ENCODE measurements at places on chromosomes 11 and 22.

GRCh38 chr22:44997060-44997459 is 12.7 kb downstream of the PHF21B start:
- no peak for DNase-seq

DNA sequence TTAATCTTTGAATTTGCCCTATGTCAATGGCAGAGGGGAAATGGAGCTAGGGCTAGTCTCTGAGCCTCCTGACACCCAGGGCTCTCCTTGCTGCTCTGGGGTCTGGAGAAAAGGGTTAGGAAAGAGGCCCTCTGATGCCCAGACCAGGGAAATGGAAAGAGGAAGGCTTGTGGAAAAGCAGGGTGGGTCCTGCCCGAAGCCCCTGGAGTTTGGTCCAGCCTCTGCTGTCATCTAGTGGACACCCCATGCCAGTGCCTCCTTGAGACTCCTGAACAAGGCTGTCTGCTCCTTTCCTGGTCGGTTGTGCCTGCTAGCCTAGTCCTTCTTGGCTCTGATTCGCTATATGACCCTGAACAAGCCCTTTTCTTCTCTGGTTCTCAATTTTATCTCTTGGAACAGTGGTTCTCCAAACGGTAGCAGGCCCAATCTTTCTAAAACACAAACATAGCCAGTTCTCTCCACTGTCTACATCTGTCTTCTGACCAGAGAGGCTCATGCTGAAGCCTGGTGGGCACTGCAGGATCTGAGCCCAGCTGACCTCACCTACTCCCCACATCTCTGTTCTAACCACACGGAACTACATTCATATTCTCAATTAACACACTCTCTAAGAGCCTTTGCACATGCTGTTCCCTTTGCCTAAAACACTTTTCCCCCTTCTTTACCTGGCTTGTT is 8.8 kb upstream of the PLA2G3 start:
- DNase-seq, result peak; percentile 81

- DNase-seq, result no peak
Measured at GRCh38 chr11:120714438-120714837, 202.9 kb downstream of the GRIK4 start.

- peak; percentile 96 for DNase-seq
Measured at GRCh38 chr11:66855574-66856495, 1.0 kb upstream of the LRFN4 start.

DNA sequence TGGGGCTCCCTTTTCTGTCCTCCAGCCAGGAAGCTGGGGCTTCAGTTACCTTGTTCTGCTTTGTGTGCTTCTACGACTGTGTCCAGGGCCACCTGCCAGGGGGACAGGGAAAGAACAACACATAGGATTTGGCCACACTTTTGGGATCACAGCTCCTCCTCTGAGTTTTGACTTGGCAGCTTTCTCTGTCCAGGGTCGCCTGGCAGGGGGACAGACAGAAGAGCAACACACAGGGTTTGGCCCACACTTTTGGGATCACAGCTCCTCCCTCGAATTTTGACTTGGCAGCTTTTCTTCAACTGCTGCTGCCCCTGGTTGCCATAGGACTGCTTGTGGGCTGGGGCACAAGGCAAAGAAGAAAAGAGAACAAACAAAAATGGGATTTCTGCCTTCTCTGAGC is 19.1 kb downstream of the INCENP start:
- DNase-seq, result no peak

DNA sequence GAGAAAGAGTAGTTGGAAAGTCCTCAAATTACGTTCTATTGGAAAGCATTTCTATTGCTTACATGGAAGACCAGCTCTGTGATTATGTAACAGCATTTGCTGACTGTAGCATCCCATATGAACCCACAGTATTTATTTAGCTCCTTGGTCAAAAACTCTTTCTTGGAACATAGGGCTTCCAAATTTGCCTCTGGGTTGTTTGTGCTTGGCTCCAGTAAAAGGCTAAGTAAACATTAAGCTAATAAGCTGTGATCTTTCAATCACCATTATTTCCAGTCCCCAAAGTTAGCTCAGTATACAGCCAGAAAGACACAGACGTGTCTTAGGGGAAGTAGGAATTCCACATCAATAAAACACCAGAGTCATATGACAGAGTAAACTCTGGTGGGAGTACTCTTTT is 668.8 kb downstream of the DLG2 start:
- no peak for DNase-seq

GRCh38 chr11:130216221-130216550 is 56.6 kb downstream of the ST14 start:
- no peak for DNase-seq

GRCh38 chr11:64542172-64543125 is 48.6 kb upstream of the SLC22A12 start:
- DNase-seq, result no peak

GRCh38 chr11:82560836-82561235 is 172.8 kb downstream of the FAM181B start:
- no peak for DNase-seq

GRCh38 chr11:27095059-27095458 is 54.4 kb downstream of the BBOX1 start:
- DNase-seq, result no peak

- no peak for DNase-seq
Measured at GRCh38 chr11:105392556-105392955, 217.3 kb upstream of the GRIA4 start.

DNA sequence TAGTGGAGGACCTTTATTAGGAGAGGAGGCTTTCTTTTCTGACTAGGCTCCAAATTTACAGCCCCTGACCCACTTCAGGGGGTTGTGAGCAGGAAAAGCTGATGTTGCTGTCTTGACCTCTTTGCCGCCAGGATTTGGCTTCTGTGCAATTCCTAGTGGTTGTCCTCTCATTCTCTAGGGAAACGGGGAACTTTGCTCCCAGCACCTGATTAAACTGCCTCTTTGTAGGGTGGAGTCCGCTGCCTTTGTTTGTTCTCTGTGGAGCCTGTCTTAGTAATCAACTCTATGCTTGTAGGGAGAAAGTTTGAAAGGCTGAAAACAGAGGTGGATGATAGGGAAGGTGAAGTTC is 16.3 kb downstream of the CTNND1 start:
- no peak for DNase-seq

DNA sequence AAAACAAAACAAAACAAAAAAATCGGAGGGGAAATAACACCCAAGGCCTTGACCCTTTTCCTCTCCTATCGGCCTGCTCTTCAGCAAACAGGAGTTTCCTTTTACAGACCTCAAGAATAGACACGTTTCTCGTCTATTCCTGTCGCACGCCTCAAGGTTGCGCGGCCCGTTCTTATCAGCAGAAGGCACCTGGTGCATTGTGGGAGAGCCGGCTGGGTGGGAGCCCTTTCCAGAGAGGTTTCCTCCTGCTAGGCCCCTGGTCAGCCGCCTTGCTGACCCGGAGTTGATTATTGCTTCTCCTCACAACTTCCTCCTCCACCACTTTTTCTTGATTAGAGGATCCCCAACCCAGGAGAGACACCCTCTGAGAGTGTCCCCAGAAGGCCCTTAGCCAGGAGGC is 497.3 kb downstream of the MIAT start:
- no peak for DNase-seq

- peak; percentile 50 for DNase-seq
Measured at GRCh38 chr11:102676084-102676483, 29.5 kb downstream of the MMP27 start.

- DNase-seq, result no peak
Measured at GRCh38 chr11:88359541-88359940, 22.0 kb upstream of the CTSC start.

GRCh38 chr11:87529486-87529885 is 491.8 kb downstream of the TMEM135 start:
- DNase-seq, result no peak

GRCh38 chr22:21070690-21071615 is 25.2 kb downstream of the LRRC74B start:
- no peak for DNase-seq

DNA sequence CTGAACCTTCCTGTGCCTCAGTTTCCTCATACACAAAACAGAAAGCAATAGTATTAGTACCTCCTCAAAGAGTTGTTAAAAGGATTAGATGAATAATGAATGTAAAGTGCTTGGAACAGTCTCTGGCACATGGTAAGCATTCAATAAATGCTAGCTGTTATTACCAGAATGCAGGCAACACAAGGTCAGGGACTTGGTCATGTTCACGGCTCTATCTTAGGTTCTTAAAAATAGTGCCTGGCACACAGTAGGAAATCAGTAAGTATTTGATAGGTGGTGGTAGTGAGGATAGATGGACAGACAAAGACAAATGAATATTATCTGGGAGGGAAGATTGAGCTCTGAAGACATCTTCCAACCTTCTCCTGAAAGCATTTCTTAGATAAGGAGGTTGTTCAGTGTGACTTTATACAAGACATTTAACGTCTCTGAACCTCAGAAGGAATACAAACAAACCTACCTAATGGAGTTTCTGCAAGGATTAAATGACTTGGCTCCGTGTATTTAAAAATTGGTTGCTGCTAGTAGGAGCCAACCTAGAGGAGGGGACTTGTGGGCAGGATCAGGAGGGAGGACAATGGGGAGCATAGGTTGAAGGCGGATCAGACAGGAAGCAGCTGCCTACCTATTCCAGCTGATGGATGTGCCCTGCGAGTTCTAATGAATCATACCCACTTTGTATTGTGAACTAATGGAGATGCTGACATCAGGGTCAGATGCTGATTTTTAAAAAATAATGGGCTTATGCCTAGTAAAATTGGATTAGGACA is 94.1 kb downstream of the DBX1 start:
- DNase-seq, result no peak

DNA sequence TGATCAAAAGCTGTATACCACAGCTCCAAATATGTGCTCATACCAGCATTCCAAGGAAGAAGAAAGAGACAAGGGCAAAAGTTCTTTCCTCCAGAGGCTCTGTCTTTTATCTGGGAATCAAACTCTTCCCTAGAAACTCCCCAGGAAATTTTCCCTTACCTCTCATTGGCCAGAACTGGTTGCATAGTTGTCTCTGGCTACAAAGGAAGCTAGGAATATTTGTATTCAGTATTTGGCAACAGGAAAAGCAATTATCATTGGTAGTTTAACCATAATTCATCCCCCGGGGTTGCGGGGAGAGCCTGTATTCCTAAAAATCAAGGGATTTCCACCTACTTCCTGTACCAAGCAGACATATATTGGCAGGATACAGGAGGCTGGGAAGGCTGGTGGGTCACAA is 10.5 kb upstream of the ZFTA start:
- peak; percentile 6 for DNase-seq

DNA sequence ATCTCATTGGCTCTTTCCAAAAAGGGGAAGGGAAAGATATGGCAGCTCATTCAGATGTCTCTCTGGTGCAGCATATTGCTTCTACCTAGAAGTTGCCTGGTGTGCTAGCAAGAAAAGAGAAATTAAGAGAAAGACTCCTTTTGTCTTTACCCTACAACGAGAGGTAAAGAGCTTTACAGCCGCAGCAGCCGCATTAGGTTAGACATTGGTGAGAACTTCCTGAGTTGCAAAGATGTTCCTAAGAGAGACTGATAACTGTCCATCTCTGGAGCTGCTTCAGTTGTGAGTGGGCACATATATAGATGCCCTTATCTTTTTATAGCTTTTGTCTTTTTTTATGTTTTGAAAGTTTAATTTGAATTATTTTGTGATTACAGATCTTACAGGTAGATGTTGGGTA is 80.8 kb upstream of the NNMT start:
- no peak for DNase-seq

GRCh38 chr11:44564166-44564565 is 1.3 kb upstream of the CD82 start:
- DNase-seq, result no peak

GRCh38 chr11:35848616-35849015 is 95.2 kb upstream of the LDLRAD3 start:
- DNase-seq, result no peak

DNA sequence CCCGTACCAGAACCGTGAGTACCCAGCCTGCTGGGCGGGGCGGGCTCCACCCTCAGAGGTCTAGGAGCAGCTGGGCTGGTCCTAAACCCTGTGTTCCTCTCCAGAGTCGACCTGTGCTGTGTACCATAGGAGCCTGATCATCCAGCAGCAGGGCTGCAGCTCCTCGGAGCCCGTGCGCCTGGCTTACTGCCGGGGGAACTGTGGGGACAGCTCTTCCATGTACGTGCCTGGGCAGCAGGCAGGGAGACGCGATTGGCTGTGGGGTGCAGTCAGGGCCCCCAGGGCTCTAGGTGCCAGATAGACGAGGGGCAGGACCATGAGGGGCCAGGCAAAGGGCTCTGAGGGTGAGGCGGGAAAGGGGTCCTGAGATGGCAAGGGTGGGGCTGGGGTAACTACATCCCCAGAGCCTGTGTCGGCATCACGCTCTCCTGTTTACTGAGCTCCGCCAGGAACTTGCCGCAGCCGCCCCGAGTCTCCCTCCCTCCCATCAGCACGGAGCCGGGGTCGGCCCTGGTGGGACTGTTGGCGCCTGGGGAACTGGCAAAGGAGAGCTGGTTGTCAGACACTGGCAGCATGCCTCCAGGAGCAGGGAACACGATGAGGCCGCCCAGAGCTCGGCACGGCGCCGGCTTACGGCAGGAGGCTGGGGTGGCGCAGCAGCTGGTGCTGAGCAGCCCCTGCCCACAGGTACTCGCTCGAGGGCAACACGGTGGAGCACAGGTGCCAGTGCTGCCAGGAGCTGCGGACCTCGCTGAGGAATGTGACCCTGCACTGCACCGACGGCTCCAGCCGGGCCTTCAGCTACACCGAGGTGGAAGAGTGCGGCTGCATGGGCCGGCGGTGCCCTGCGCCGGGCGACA is 22.9 kb upstream of the MUC5B start:
- no peak for DNase-seq

GRCh38 chr11:73940801-73941570 is 9.8 kb upstream of the DNAJB13 start:
- DNase-seq, result no peak

GRCh38 chr11:75245356-75246005 is 4.9 kb downstream of the TPBGL start:
- no peak for DNase-seq

DNA sequence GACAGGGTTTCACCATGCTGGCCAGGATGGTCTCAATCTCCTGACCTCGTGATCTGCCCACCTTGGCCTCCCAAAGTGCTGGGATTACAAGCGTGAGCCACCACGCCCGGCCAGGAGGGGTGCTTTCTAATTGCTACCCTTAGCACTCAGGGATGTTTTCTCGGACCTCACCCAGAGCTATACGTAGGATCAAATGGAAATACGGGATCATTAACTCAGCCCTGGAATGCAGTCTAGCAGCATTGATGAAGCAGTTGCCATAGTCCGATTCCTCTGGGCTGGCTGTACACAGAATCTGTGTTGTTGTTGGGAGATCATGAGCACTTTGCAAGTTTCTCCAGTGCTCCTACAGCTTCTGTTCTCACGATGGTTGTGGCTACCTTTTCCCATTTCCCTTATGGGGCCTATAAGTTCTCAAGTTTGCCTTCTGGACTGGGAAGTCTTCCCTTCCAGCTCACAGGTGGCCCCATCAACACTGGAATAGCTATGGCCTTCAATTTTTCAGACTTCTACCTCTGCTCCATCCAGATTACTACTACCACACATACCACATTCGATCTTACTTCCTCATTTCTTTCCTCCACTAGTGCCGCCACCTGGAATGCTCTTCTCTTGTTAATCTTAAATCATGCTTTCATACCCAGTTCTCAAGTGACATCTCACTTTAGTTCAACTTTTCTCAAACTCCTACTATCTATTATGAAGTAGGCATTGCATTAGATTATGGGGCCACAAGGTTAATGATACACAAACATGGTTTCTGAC is 16.1 kb upstream of the PCF11 start:
- DNase-seq, result no peak
